ENCODE measurements at places on chromosomes 1 and 21.

DNA sequence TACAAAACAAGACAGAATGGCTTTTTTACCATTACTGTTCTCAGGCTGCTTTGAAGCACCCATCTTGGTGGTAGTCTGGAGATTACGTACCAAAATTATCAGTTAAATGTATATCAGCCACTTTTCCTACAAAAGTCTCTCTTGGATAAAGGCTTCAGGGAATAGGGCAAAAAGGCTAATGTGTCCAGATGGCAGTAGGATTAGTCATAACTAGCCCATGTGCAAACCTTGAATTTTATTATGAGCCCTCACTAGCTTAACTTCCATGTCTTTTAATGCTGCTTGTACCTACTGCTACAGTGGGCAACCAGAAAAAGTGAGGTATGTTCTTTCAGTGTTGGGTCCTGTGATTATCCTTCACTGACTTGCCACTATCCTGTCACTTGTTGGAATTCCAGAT is 51.0 kb downstream of the PLPPR4 start:
- DNase-seq = no peak

DNA sequence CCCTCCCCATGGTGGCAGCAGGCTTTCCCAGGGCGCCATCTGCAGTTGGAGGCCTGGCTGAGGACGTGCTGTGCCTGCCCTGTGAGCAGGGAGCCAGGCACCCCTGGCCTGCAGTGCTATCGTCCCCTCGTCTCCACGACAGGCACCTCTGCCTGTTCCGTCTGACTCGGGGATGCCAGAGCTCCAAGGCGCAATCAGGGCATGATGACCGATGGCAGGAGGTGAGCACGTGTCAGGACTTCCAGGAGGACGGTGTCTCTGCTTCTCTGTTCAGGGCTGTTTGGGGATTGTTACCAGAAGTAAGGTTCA is 125.2 kb downstream of the PCBP3 start:
- no peak for DNase-seq

DNA sequence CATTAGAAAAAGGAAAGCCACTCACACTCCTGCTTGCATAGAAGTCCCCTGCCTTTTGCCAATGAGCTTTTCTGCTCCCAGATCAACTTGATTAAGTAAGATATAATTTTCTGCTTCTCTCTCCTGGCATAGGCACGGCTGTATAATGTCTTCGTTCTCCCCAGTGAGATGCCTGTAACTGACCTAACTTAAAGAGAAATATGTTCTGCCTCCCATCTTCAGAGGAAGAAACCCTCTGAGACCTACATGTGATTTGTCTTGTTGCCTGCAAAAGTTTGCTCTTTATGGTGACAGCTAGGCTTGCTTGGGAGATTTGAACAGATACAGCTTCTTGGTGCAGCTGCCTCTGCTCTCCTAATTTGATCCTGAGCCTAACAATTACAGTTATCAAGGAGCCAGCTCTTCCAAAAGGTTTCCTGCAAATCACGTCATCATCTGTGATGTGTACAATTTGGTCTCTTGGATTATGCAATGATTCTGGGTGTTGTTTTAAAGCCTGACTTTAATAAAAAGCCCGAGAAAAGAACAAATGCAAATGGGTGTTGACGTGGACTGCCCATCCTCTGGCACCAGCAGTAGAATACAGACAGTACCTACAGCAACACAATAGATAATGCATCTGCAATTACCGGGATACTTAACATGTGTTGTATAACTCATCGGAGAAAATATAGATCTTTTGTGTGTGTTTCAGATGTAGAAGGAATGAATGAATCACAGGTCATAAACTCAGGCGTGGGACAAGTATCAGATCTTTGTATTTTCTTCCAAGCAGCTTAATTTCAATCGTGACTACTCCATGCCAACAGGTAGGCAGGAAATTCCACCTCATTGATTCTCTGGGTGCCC is 76.2 kb upstream of the KAZN start:
- peak; percentile 13 for DNase-seq

DNA sequence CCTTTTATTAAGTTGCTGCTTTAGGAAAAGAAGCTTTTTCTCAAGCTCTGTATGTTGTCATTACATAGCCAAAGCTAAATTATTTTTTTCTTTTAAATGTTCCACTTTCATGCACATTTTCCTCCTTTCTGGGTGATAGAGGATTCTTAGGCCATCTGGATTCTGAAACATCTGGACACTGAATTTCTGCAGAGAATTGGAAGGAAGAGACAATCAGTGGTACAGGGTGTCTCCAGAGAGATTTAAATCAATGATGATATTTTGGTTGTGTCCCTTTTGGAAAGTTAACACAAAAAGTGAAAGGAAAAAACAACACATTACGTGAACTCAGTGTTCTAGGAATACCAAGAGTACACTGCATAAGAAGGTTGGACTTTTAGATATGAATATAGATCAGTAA is 211.4 kb upstream of the PKN2 start:
- DNase-seq = no peak

- DNase-seq = no peak
These were observed 1.7 kb upstream of the OPTC start for GRCh38 chr1:203492082-203492747.

DNA sequence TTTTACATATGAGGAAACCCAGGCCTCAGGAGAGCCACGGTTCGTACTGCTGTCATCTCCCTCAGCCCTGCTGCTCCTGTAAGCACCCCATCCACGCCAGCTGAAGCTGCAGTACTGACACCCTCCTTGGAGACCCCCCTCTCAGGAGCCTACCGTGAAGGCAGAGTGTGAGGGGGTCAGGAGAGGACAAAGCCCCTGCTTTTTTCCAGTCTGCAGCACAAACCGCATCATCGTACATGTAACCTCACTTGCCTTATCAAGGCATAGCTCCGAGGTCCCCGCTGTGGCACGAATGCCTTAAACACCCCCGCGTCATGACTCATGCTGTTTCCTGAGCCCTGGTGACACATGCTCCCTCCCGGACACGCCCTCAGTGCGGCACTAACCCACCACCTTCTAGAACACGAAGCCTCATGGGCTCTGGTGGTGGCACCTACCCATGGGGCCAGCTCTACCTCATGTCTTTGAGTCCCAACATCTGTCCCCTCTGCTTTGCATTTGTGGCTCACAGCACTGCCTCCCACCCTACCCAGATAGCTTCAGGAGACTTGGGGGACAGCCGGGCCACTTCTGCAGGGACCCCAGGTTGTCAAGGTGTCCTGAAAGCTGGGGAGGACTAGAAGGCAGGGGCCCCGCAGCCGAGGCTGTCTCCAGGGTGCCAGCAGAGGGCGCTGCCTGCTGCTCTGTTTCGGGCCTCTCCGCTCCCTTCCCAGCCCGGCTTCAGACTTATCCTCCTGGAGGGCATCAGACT is 4.9 kb downstream of the SH3BGRL3 start:
- DNase-seq = peak; percentile 94

GRCh38 chr1:59397139-59397858 is 100.4 kb downstream of the FGGY start:
- DNase-seq = no peak

DNA sequence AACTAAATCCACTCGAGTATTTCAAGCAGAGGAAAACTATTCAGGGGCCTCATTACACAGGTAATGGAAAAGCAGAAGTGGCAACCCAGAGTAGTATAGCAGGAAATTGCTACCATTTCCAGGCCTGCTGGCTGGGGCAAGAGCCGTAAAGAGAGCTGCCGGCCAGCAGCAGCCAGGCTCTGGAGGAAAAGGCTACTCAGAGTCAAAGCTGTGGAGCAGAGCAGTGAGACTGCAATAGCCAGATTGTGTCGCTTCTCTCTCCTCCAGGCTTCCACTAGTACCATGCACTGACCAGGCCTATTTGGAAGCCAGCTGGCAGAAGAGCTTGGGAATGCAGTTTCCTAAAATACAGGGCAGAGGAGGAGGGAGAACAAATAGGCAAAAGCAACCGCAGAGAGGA is 155.5 kb downstream of the OMA1 start:
- no peak for DNase-seq

GRCh38 chr1:70227439-70227838 is 6.3 kb downstream of the SRSF11 start:
- DNase-seq = no peak

DNA sequence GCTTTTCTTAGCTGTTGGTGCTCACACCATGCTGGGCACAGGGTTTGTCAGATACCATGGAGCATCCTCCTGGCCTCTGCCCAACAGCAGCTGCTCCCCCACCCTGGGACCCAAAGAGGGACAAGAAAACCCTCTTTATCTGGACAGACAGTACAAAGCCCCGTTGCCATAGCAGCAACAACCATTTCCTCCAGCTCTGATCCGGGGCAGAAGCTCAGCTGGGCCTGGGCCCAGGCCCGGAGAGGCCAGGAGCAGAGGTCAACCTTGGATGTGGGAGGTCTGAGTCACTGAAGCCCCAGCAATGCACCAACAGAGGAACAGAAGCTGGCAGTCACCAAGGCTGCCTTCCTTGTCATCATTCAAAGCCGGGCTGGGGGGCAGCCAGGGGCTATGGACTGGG is 228.4 kb upstream of the POU3F1 start:
- DNase-seq = no peak

GRCh38 chr21:26003404-26003803 is 167.2 kb downstream of the APP start:
- DNase-seq = no peak

GRCh38 chr21:25297117-25297516 is 310.2 kb downstream of the MRPL39 start:
- DNase-seq = no peak

DNA sequence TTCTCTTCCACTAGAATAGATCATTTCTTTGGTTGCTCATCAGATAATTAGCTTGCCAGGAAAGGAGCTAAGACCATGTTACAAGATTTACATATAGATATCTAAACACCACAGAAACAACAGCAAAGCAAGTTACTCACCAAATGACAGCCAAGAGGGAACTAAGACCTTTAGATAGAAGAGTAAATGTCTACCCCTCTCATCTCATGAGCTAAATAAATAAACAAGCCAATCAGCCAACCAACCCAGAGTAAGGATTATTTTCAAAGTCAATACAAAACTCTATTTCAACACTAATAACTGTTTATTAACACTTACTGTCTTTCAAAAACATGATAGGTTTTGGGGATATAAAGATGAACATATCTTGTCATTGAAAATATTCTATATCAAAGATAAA is 474.7 kb downstream of the LMO4 start:
- DNase-seq = no peak

GRCh38 chr1:110390692-110391245 is at the start of gene SLC16A4:
Gene SLC16A4 (minus strand): TSS chr1:110391026. CDS start chr1:110389323, 1,703 bp downstream.
- no peak for DNase-seq

DNA sequence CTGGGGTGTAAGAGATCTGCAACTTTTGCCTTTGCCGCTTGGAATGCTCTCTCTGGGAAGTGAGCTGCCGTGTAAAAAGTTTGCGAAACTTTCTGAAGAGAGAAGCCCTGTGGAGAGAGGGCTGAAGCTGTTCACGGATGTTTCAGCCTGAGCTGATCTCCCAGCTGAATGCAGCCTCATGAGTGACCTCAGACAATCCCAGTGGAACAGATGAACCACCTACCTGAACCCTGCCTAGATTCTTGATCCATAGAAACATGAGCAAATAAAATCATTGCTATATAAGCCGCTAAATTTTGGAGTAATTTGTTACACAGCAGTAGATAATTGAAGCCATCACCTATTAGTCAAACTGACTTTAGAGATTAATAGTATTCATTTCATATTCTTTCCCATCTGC is 4.4 kb upstream of the ALG6 start:
- peak; percentile 8 for DNase-seq
